ENCODE measurements at places on chromosomes 1 and 21.

- no peak for DNase-seq
Measured at GRCh38 chr1:157532569-157532968, 19.7 kb downstream of the FCRL5 start.

DNA sequence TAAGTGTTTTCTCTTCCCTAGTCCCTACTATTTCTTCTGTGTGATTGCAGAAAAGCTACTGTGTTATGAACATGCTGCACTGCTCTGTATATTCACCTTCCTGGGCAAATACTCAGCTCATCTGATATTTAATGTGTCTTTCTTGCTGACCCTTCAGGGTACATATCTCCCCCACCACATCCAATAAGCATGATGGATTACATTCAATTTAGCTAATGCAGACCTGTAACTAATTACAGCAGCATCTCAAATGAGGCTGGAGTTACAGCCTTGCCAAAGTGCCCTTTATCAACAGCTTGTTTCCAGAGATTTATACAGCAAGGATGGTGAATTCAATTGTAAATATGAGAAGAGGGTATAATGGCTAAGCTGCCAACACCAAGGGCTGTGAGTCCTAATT is 144.0 kb downstream of the KCNH1 start:
- DNase-seq = no peak

- DNase-seq = no peak
Measured at GRCh38 chr1:151936653-151937052, 27.3 kb upstream of the THEM4 start.

DNA sequence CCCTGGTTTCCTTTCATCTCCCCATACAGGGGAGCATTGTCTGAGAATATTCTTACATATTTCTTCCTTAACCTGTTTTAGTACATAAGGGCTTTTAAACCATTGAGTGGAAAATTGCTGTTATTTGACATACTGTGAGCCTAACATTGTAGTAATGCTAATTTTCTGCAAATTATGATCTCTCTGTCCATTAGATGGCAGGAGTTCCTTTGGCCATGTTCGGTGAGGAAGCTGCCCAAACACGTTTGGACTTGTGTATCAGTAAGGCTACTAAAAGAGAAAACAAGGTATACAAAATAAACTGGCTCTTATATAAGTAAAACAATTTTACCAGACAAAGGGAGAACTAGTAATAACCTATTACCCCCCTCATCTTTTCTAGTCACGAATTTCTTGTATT is 29.2 kb downstream of the CDC7 start:
- no peak for DNase-seq

DNA sequence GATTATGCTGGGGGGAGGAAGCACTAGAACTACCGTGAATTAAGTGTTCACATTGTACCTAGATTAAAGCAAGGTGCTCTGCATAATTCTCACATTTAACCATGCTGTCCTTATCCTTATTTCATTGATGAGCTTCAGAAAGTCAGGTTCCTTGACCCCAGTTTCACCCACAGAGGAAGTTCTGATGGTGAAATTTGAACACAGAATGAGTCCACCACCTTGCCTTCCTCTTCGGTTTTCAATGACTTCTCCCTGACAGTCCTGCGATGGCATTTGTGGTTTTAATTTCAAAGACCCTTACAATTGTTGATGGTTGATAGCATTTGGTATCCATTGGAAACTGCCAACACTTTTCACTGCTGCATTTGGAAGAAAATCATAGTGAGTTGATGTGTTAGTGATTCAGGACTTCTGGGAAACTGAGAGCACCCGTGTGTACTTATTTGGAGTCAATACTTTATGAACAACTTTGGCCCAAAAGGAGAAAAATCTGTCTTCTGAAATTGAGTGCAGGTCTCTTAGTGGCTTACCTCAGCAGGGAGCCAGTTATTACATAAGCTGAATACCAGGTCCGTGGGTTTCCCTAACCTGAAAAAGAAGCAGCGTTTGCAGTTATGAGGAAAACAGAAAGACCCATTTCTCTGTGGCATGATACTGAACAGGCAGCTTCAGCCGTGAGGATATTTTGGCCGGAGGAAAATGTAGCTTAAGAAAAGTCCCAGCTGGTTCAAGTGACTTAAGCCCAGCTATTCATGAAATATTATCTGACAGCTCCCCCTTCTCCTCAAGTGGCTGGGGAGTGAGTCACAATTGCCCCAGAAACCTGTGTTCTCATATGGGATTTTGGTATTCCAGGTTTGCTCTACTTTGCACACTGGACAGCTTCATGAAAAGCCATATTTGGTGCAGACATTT is 47.5 kb downstream of the ROR1 start:
- no peak for DNase-seq

DNA sequence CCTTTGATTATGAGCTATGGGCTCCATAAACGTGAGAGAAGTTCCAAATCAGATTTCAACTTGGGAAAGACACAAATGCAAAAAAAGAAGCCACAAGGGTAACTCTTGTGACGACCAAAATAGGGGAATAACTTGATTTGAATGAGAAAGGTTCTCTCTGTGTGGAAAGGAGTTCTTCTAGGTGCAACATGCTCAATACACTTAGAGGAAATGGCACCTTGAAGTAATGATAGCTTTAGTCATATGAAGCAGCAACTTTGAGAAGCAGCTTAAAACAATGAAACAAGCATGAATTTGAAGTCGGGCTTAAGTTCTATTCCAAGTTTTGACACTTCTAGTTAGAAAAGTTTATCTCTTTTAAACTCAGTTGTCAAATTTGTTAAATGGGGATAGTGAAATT is 21.8 kb upstream of the RGS1 start:
- no peak for DNase-seq

DNA sequence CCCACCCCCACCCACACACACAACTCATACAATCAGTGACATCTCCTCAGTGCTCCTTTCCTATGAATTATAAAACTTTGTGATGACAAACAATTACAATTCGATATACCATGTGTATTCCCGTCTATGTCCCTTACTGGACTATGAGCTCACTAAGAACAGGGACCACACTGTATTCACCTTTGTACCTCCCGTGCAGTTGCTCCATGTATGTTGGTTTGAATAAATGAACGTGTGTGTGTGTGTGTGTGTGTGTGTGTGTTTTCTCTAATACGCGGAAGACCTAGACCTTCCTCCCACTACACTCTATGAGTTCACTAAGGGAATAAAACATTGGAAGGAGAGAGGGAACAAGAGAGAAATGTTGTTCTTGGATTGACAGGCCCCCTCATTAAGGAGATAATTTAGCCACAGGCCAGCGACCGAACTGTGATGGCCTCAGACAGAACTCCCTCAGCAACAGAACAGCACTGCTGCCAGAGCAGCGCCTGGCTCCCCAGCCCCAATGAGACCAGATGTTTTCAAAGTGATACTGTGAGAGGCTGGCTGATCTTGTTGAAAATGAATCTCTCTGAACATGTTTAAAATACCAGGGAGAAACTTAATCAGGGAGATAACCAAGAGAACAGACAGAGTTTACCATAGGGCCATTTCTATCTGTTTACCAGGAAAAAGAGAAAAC is 21.7 kb downstream of the BCAR3 start:
- no peak for DNase-seq

- no peak for DNase-seq
Measured at GRCh38 chr1:94258873-94259331, 21.5 kb upstream of the ARHGAP29 start.

- no peak for DNase-seq
Measured at GRCh38 chr1:41890825-41891198, 27.9 kb downstream of the HIVEP3 start.

DNA sequence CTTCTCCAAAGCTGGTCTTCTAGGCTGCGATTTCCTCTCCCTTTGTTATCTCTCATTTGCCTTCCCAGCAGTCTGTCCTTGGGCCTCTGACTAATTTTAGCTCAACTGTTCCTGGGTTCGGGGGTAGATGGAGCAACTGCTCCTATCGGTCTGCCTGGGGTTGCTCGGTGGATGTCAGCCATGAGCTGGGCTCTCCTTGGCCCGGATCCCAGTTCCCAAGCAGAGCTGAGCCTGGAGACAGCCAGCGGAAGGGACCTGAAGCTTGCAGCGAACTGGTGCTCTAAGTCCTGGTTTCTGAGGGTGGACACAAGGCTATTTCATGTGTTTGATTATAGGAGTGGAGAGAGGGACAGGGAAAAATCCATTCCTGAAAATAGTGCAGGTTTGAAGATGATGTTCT is 423.0 kb downstream of the RPS6KC1 start:
- no peak for DNase-seq

GRCh38 chr1:110235834-110236682 is 25.9 kb downstream of the KCNC4 start:
- peak; percentile 87 for DNase-seq

GRCh38 chr1:227796359-227796915 is 19.0 kb upstream of the PRSS38 start:
- DNase-seq = no peak

GRCh38 chr1:178543290-178543607 is 30.3 kb downstream of the TEX35 start:
- peak; percentile 5 for DNase-seq

DNA sequence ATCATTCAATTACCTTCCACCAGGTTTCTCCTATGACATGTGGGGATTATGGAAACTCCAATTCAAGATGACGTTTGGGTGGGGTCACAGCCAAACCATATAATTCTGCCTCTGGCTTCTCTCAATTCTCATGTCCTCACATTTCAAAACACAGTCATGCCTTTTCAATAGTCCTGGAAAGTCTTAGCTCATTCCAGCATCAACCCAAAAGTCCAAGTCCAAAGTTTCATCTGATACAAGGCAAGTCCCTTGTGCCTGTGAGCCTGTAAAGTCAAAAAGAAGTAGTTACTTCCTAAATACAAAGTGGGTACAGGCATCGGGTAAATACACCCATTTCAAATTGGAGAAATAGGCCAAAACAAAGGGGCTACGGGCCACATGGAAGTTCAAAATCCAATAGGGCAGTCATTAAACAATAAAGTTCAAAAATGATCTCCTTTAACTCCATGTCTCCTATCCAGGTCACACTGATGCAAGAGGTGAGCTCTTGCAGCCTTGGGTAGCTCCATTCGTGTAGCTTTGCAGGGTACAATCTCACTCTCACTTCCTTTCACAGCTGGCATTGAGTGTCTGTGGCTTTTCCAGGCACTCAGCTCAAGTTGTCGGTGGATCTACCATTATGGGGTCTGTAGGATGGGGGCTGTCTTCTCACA is 112.9 kb downstream of the FCRL5 start:
- DNase-seq = no peak

DNA sequence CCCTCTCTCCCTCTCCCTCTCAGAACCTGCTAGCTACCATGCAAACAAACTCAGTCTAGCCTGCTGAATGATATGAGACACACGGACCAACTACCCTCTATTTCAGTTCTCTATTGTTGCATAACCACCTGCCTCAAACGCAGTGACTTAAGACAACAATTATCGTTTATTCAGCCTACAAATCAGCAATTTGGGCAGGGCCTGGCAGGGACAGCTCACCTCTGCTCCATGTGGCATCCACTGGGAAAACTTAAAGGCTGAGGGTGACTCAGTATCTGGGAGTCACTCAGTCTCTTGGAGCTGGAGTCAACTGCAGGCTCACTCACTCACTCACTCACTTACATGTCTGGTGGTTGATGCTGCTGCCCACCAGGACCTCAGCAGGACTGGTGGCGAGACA is 121.3 kb downstream of the SEC16B start:
- no peak for DNase-seq

- no peak for DNase-seq
Measured at GRCh38 chr1:110229348-110230001, 19.4 kb downstream of the KCNC4 start.

- DNase-seq = no peak
Measured at GRCh38 chr1:147266381-147266780, 23.9 kb downstream of the CHD1L start.

DNA sequence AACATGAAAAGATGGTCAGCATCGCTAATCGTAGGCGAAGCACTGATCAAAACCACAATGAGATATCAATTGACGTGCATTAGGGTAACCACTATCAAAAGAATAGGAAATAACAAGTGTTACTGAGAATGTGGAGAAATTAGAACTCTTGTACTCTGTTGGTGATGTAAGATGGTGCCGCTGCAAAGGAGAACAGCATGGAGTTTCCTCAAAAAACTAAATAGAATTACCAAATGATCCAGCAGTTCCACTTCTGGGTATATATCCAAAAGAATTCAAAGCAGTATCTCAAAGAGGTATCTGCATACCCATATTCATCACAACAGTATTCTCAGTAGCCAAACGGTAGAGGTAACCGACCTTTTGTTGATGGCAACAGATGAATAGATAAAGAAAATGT is 8.3 kb upstream of the CD101 start:
- DNase-seq = no peak

- no peak for DNase-seq
Measured at GRCh38 chr1:38819040-38819439, 40.5 kb downstream of the RRAGC start.

- DNase-seq = no peak
Measured at GRCh38 chr1:197850042-197850441, 52.4 kb upstream of the C1orf53 start.

DNA sequence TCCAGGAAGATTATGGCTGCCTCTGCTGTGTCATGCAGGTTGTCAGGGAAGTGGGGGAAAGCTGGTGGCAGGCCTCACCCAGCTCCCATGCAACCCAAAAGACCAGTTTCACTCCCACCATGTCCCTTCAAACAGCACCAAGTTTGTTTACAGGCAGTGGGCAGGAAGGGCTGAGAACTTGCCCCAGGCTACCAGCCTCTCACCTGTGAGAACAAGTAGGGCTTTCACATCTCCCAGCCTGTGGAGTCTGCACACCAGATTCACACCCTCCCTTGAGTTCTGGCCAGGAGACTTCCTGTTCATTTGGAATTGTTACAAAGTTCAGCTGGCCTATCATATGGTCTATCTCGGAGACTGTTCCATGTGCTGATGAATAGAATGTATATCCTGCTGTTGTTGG is 27.8 kb downstream of the RPAP2 start:
- no peak for DNase-seq

- DNase-seq = no peak
Measured at GRCh38 chr1:53074313-53075154, 12.5 kb downstream of the PODN start.

- peak; percentile 16 for DNase-seq
Measured at GRCh38 chr1:101410048-101410878, 173.4 kb downstream of the S1PR1 start.

DNA sequence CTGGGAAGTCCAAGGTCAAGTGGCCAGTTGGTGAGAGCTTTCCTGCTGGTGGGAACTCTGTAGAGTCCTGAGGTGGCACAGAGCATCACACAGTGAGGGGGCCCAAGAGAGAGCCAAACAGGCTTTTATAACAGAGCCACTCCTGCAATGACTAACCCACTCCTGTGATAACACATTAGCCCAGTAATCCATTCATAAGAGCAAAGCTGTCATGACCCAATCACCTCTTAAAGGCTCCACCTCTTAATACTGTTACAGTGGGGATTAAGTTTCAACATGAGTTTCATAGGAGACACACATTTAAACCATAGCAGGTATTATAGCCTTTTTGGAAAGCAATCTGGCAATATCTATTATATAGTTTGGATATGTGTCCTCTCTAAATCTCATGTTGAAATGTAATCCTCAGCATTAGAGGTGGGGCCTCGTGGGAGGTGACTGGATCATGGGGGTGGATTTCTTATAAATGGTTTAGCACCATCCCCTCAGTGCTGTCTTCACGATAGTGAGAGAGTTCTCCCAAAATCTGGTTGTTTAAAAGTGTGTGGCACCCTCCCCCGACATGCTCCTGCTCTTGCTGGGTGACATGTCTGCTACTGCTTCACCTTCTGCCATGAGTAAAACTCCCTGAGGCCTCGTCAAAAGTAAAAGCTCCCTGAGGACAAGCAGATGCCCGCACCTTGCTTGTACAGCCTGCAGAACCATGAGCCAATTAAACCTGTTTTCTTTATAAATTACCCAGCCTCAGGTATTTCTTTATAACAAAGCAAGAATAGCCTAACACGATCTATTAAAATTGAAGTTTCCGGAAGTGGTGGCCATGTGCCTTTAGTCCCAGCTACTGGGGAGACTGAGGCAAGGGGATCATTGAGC is 64.5 kb downstream of the CD58 start:
- peak; percentile 72 for DNase-seq
